ENCODE measurements at places on chromosomes 12 and 14.

DNA sequence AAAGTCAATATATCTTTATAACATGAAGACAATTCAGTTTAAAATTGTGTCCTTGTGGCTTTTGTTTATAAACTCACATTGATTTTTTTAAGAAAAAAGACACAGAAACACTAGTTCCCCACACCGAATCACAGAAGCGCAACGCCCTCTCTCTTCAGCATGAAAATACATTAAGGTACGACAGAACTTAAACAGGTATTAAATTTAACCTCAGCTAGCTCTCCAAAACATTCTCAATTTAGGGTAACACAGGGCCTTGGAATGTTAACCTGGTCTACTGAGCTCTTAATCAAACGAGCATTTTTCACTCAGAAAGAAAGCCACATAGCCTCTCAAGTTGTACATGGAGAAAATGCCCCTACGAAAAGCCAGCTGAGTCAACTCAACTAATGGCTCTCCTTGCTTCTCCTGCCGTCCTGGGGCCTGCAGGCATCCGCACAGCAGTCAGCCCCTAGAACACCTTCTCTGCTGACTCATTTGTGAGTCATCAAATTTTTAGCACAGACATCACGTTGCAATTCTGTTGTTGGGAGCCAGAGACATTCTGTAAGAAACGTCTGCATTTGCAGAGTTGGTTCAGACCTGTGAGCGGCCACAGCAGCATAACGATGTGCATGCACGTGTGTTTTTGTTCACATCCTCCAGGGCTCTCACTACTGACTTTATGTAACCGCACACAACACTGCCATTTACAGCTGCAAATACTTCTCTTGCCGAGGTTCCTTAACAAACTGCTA, 141.6 kb downstream of the ITPR2 start:
- DNase-seq, result peak; percentile 97

DNA sequence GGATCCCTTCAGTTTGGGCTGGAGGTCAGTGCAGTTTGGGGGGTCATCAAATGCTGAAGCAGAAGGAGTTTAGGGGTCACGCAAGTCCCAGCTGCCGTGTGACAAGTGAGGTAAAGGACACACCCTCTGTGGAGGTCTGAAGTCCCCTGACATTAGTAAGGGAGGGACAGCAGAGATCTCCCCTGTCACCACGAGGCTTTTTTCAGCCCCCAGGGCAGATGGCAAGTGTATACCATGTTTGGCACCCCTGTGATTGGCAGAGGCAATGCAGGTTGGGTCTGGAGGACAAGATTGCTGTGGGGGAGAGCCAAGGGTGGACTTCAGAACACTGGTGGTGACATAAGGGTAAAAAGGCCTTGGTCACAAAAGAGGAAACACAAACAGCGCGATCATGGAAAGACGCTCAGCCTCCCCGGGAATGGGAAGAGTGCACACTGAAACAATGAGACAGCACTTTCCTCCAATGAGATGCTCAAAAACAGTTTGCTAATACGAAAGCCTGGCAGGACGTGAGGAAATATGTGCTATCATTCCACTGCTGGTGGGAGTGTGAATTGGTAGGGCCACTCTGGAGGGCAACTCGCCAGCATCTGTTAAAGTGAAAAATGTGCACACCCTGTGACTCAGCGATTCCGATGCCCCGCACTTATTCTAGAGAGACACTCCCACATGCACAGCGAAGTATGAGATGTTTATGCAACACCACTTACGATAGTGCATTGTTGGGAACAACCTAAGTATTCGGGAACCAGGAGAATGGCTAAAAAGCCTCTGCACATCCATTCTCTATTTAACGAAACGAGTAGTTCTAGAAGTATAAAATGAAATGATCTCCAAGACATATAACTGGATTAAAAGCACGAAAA, 14.4 kb upstream of the CD27 start:
- DNase-seq, result peak; percentile 99

DNA sequence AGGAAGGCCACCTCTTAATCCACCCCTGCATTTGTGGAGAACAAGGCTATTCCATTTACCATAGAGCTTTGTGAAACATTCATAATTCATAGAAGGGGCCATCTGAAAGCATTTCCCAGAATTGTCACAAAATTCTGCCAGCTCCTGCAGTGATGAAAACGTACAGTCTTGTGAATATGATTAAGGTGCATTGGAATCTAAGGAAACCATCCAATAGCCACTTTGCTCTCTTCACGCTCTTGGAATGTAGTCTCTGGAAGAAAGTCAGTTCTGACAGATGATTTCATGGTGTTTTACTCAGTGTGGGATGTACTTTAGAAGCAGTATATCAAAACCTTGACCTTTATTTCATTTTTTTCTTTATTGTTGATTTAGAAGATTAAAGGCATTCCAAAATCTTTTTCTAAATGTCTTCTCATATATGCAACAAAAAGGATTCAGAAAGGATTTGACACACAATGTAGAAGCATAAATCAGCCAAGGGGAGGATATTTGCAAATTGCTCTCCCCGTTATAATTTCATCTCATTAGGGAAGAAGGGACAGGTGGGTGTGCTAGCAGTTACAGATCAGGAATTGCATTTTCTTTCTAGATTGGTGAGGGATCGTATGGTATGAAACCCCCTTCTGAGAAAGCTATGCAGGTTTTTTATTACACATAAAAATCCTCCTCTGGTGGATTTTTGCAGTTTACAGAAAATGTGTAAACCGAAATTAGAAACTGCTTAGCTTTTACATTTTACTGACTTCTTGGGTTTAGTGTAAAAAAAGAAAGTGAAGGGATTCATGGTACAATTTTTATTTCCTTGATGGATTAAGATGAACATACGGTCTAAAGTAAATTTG, 390.2 kb downstream of the LRIG3 start:
- DNase-seq, result peak; percentile 96

DNA sequence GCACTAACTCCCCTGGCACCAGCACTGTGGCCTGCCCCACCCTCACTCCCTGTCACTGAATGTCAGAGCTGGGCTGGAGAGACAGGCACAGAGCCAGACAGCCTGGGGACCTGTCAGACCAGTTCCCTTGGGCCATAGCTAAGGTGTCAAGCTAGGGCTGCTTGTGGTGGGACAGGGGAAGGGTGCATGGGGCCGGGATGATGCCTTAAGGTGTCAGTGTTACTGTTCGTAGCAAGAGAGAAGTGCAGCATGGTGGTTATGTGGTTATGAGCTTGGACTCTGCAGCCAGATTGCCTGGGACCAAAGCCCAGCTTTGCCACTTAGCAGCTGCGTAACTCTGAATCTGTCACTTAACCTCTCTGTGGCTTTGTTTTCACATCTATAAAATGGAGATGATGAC, 3.8 kb downstream of the RAPGEF3 start:
- DNase-seq, result no peak

GRCh38 chr12:78886719-78887407, 22.3 kb downstream of the SYT1 start:
- peak; percentile 77 for DNase-seq

DNA sequence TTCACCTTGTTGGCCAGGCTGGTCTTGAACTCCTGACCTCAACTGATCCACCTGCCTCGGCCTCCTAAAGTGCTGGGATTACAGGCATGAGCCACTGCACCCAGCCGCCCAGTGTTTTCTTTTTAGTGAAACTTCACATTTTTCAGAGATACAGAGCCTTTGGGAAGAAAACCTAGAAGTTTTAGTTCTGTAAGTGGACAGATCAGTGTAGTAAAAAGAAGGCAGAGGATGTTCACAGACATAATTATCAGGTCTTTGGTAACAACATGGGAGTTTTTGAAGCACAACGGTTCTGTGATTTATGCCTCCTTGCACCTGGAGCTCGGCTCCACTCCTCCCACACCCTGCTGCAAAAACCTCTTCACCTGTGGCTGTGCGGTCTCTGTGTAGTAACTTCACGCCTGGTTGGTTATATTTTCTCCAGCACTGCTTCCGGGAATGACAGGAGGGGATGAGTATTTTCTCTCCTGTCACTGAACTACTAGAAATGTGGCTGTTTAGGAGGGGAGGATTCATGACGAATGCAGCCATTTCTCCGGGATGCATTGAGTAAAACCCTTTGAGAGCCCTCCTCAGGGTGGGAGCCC, 67.0 kb downstream of the ARF6 start:
- DNase-seq, result no peak

DNA sequence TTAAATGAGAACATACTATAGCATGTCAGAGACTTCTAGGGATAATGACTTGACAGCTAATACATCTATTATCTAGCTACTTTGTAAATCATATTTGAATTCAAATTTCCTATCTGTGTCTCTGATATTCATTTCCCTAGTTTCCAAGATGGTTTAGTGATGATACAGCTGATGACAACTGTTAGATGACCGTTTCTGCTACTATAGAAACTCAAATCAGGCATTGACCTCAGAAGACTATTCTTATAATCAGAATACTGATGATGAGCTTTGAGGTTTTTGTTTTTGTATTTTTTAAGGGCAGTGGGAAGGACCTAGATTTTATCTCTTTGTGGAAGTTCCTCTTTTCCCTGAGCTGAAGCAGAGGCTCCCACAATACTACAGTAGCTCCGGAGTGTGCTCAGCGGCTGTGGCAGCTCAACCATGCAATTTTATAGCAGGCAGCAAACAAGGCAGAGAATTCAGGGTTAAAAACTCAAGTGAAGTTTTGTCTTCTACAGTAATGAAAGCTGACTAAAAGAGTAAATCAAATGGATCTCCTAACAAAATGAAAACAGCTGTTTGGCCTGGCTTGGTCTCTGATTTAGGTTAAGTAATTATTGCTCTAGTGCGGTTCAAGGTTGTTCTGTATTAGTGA, 145.1 kb downstream of the SLC25A21 start:
- no peak for DNase-seq

DNA sequence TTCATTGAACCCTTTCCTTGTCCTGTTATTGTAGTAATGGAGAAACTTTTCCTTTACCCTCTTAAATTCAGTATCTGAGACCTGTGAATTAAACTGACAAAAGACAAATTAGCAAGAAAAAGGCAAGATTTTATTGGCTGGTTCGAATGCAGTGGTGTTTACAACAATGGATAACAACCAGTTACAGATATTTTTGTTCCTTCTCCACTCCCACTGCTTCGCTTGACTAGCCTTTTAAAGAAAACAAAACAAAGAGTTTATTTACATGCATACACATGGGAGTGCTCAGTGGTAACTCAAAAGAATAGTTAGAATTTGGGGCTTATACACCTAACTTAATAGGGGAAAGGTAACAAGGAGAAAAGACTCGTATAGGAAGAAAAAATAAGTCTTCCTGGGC, 37.0 kb upstream of the HECTD1 start:
- DNase-seq, result no peak
